SJSA1 (cell line): ENCODE measurements at places on chromosomes 13 and 19.

- no peak for DNase-seq
These were observed 46.9 kb downstream of the FNDC3A start for GRCh38 chr13:49022472-49023144.

DNA sequence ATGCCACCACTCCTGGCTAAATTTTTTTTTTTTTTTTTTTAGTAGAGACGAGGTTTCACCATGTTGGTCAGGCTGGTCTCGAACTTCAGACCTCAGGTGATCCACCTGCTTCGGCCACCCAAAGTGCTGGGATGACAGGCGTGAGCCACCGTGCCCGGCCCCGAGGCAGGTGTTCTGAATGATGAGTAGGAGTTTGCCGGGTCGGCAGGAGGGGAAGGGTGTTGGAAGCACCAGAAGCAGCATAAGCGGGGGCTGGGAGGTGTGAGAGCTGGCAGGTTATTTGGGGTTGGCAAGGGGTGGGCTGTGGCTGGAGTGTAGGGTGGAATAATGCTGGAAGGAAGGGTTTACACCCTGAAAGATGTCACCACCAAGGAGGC is 1.8 kb downstream of the SPPL2B start:
- DNase-seq: no peak

GRCh38 chr13:71866335-71867130 is 471 bp downstream of the DACH1 start:
- no peak for DNase-seq

DNA sequence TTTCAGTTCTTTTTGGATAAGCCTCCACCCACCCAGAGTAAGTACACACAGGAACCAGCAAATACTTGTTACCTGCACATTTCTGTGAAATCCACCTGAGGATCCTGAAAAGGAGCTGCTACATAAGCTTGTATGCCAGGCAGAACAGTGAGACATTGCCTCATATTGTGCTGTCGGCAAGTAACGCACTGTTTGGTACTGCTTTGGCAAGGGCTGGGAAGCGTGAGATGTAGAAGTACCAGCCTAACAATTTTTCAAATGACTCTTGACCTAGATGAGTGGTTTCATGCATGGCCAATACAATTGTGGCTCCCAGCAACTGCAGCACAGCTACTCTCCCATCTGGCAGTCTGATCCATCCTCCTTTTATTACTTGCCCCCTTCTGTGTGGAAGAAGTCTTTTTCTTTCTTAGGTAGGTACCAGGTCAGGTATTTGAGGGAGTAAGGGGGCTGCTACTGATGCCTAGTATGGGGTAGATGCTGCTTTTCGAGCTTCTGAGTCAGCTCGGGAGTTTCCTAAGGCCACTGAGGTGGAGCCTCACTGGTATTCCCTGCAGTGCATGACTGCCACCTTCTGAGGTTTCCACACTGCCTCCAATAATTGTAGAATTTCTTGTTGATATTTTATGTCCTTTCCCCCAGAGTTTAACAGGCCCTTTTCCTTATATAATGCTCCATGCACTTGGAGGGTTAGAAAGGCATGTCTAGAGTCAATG is 52.2 kb downstream of the ZNF737 start:
- no peak for DNase-seq

DNA sequence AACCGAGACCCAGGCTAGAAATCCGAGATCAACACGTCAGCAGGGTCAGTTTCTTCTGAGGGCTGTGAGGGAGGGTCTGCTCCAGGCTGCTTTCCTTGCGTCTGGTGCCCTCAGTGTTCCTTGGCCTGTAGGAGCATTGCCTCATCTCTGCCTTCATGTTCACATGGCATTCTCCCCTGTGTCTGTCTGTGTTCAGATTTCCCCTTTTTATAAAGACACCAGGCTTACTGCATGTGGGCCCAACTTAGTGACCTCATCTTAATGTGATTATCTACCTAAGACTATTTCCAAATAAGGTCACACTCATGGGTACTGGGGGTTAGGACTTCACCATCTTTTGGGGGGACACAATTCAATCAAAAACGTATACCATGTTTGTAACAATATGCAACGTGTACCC is 57.2 kb upstream of the C1QTNF9 start:
- no peak for DNase-seq

- no peak for DNase-seq
These were observed 3.7 kb downstream of the GATAD2A start for GRCh38 chr19:19409205-19409604.

DNA sequence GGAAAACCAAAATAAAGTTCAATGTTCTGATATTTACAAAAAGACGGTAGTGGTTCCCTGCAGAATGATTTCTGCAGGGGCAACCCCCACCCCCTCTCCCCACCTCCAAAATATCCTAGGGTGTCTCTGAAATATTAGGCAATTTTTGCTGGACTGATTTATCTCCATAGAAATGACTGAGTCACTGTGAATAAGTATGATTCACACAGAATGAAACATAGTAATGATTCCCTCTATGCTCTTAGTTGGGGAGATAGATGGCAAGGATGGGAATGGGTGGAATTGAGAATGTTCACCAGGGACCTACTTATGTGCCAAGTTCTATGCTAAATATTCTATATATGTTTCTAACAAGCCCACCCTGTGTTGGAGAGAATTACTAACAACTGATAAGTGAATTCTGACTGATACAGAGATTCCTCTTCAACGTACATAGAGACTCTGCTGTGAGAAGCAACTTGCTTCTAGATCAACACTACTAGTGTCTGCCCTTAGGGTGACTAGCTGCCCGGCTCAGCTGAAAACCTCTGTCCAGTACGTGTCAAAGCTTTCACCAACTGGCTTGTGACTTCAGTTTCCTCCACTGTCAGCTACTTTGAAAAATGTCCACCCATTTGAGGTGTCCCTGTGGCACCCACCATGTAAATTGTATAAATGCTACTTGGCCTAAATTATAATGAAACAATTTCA is 38.4 kb upstream of the RAP2A start:
- DNase-seq: no peak

DNA sequence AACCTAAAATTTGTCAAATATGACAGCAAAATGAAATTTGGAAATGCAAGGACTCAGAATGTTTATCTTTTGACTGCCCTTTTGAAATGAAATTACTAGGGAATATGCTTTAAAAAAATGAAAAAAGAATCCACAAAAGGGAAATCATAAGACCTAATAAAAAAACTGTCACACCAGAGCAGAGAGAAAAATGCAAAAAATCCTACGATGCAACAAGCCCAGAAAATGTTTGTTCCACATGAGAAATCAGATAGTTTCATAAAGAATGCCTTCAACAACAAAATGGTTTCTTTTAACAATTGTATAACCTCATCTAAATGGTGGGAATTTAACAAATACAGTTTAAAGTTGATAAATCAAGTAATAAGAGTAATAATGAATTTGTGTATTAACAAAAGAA is 8.0 kb downstream of the LPAR6 start:
- no peak for DNase-seq

DNA sequence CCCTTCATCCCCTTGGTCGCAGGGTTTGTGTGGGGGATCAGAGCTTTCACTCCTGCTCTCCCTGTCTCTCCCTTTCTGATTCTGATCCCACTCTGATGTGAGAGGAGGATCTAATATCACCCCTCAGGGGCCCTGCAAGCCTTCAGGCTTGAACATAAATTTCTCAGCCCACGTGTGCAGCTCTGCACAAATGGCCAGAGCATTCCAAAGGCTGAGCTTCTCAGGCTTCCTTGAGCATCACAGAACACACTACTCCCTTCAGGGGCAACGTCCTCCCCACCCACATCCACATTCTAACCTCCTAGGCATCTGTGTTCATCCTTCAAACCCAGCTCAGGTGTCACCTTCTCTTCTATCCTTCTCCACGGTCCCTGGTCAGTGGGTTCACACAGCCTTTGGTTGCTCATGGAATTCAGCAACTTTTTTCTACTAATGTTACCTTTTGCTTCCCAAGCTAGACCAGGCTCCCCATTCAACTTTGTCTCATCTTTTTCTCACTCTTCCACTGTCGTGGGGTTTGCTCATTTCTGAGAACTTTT is 24.4 kb upstream of the DOCK9 start:
- no peak for DNase-seq

DNA sequence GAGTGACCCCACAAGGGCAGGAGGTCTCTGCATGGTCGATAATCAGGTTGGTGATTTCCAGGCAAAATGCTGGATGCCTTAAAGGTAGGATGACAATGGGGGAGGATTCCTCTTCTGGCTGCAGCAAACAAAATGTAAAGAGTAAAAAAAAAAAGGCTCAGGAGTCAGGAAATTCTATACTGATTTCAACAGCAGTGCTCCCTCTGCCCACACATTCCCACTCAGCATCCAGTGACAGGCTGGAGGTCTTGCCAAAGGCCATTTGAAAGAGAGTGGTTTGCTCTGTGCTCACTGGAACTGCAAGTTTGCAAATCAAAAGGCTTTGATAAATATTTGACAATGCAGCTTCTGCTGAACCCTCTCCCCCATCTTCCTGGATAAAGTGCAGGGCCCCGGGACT is 135.4 kb downstream of the TNFRSF19 start:
- DNase-seq: no peak

- DNase-seq: no peak
These were observed 1448.0 kb upstream of the MIR17HG start for GRCh38 chr13:89899302-89900103.

DNA sequence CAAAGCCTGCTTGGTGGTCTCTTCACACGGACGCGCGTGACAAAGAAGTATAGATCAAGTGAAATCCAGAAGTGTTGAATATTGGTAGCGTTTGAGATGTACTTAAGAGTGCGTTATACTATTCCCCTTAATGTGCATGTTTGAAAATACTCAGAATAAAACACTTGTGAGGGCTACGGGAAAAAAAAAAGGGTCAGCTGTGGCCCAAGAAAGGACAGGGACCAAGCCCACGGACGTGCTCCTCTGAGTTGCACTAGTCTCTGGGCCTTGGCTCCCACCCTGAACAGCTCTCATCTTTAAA is 622 bp upstream of the RBM42 start:
- DNase-seq: no peak

DNA sequence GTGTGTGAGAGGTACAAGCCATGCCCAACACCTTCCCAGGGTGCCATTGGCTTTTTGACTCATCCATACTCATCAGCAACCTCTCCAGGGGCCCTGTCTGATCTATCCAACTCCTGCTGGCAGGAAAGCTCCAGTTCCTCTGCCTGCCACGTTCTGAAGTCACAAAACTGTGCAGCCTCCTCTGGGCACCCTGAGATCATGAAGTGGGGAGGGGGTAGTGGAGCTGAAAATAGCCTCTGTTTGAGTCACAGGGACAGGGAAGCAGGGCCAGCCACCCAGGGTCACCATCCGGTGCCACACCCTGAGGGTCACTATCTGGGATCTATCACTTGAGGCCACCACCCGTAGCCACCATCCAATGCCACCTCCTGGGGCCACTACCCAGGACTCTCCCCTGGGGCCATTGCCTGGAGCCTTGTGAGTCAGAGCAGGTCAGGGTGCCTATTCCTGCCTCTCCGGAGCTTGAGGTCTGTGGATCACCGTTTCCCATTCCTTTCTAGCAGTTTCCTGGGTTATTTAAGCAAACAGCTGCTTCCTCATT is 172.1 kb downstream of the NUFIP1 start:
- DNase-seq: no peak
